ENCODE measurements at places on chromosomes 7 and 10.
A peak's percentile ranks its signal among the peaks of the same experiment; 100 is the strongest.

- no peak for DNase-seq
Observed at GRCh38 chr10:46539596-46540411, 16.7 kb downstream of the GPRIN2 start.

- no peak for DNase-seq
Observed at GRCh38 chr10:43820663-43821062, 172.0 kb upstream of the ZNF32 start.

GRCh38 chr10:71005337-71006305 is 117.3 kb upstream of the PCBD1 start:
- DNase-seq: no peak

DNA sequence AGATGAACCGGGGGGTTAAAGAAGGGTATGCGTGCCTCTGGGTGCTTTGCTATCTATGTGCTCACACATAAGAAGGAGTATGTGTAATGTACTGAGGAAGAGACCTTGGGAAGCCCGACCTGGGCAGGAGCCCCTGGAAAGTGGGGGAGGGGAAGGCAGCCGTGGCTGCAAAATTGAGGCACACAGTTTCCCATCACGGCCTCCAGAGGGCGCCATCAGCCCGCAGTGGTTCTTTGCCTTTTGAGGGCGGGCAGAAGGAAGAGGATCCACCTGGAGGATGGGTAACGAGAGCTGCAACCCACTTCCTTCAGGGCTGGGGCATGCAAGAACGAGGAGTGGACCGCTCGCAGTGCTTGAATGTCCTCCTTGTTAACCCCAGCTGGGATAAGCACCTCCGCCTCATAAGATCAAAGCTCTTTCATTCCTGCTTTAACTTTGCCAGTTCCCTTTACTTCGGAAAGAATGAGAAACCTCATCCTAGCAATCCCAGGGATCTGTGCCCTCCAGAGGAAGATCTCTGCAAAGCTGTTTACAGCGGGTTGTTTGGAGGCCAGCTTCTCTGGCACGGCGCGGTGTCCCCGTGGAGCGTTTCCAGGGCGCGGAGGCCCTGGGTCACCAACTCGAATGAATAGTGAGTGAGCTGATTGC is 77.9 kb downstream of the PCGF5 start:
- peak; percentile 34 for DNase-seq

GRCh38 chr7:137657476-137658189 is 189.1 kb downstream of the DGKI start:
- DNase-seq: no peak

GRCh38 chr10:12221323-12222298 is 25.6 kb downstream of the CDC123 start:
- no peak for DNase-seq

DNA sequence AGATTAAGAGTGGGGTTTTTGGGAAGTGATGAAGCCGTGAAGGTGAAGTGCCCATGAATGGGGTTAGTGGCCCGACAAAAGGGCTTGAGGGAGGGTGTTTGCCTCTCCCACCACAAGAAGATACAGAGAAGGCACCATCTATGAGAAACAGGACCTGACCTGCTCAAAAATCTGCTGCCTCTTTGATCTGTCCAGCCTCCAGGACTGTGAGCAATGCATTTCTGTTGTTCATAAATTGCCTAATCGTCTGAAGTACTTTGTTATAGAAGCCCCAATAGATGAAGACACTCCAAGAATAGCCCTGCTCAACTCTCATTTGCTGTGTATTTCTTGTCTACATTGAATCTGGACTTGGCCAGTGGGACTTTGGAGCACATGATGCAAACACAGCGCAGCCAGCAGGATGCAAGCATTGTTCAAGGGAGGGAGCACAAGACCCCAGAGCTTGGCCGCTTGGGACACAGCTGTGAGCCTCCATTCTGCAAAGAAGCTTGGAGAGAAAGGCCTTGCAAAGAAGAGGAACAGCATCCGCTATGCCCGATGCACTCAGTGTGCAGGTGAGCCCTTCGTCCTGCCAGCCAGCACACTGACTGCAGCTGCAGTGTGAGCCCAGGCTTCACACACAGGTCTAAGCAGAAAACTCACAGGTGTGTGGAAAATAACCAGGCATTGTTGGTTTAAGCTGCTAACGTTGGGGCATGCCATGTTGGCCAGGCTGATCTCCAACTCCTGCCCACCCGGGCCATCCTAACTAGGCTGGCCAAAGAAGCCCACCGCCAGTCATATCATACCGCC is 73.2 kb upstream of the KLF6 start:
- no peak for DNase-seq

GRCh38 chr10:92787557-92788152 is 60.7 kb upstream of the EXOC6 start:
- DNase-seq: no peak

GRCh38 chr10:117830787-117831212 is 215.9 kb downstream of the RAB11FIP2 start:
- no peak for DNase-seq

GRCh38 chr7:92135052-92135889 is 994 bp upstream of the CYP51A1 start:
- peak; percentile 17 for DNase-seq

- no peak for DNase-seq
Observed at GRCh38 chr10:131231965-131232541, 79.5 kb downstream of the TCERG1L start.

DNA sequence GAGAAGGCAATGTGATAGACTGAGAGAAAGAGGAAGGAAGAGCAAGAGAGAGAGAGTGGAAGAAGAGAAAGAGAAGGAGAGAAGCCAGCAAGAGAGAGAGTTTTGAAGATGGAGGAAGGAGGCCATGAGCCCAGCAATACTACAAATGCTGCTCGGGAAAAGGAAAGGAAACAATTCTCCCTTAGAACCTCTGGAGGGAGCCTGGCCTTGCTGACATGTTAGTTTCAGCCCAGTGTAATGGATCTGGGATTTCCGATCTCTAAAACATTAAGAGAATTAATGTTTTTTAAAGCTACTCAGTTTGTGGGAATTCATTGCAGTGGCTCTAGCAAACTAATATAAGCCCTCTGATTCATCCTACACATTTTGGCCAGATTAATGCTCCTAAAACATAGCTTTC is 206.8 kb upstream of the MTPN start:
- no peak for DNase-seq

- DNase-seq: no peak
Observed at GRCh38 chr10:72109636-72110157, 21.3 kb upstream of the SPOCK2 start.

DNA sequence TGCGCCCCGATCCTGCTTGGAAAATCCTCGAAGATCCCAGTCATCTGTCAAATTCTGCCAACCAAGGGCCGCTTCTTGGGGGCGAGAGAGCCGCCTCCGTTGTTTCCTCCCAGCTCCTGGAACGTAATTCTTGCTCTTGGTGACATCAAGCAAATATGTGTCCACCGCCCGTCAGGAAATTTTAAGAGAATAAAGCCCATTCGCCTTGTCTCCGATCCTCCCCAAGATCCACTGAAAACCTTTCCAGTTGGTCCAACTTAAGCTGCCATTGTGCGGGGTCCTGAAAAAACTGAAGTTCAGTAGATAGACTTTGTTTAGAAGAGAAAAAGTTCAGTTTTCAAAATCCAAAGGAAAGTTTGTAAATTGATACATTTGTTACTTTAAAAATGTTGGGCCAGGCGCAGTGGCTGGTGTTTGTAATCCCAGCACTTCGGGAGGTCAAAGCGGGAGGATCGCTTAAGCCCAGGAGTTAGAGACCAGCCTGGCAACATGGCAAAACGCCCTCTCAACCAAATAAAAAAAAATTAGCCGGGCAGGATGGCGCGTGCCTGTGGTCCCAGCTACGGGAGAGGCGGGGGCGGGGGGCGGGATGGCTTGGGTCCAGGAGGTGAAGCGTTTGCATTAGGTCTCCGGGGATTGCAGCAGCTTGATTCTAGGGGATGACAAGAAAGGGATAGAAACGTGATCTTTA is 1.0 kb upstream of the ZNF800 start:
- no peak for DNase-seq

DNA sequence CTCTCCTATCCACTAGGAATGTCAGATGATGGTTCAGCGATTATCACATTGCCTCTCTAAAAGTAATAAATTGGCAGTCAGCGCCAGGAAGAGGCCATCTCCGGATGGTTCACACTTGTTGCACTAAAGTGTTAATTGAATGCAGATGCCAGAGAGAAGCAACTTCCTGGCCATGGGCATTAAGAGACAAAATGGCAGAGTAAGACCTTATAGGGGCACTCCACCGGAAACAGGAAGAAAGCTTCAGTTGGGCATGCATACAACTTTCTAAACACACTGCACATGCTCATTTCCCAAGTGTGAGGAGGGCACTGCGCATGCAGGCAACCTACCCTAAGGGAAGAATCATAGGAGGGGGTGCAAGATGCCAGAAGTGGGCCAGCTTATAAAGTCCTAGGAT is 71.7 kb upstream of the AUTS2 start:
- no peak for DNase-seq

- DNase-seq: peak; percentile 29
Observed at GRCh38 chr7:108083980-108084379, 46.2 kb downstream of the LAMB4 start.

GRCh38 chr10:27663621-27664020 is 82.0 kb downstream of the MKX start:
- no peak for DNase-seq

DNA sequence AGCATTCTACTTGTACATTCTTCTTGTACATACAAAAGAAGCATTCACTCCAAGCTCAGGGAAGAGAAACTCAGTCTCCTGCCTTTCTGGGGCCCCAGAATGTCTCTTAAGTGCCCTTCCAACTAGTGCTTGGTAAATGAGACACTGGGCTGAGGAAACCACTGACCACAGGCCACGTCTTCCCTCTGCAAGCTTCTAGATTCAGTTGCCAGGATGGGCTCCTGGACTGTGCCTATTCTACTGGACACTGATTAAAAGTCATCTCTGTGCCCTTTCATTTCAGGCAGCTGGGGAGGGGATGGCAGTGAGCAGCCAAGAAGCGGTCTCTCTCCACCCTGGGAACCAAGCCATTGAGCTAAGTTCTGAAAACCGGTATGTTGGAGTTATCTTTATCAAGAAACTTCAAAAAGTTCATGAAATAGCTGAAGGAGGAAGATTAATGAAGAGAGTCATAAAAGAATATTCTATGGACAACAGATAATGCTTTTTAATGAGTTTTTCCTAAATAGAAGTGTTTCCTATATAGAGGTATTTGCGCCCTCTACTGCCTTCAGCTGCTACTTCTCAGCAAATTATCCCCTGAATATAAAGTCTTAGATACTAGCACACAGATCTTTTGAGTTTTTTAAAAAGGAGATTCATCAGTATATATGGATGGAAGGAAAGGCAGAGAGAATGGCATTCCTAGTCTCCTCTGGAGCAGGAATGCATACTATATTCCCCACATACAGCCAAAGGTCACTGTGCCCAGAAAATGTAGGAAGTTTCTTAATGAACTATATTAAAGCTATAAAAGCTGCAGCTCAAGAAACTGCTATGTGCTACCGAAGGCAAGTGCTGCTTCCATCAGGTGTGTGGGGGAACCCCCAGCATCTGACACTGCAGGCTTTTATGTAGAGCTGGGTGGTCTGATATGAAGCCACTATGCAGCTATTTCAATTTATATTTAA is 8.4 kb upstream of the IFIT1B start:
- no peak for DNase-seq

DNA sequence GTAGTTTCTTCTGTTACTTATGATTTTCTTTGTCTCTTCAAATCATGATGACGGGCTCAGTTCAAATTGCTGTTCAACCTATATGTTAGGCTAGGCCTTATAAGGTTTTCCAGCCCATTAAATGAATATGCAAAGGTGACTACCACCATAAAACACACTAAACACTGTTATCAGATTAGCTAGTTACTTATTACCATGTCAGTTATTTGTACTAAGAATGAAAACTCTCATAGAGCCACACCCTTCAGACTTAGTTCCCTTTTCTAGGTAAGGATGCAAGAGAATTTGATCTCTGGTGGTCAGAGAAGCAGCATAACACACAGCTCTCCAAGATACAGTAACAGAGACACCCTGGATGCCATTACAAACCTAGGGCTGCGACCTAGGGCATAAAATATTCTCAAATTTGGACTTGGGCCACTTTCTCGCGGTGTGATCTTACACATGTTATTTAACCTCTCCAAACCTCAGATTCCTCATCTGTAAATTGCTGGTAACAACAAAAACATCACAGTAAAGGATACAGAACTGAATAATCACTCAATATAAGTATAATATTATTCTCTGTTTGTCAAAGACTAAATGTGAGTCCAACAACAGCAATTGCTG is 35.6 kb downstream of the ANKMY2 start:
- no peak for DNase-seq

DNA sequence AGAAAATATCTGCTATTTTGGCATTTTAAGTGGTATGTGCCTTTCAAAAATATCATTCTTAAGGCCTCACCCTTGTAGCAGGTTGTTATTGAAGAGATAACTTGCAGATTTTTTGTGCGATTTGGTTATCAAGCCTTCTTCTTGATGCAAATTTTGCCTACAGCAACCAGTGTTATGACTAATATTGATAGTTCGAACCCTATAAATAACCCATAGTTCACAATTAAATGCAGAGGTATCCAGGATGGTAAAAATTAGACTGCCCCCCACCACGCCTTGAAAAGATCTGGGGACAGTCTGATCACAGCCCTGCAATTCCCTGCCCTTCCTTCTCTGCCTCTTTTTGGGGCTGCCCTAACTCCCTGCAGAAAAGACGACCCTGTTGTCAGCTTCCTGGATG is 28.4 kb upstream of the RAPGEF5 start:
- no peak for DNase-seq

- DNase-seq: no peak
Observed at GRCh38 chr10:84188815-84189214, 5.5 kb upstream of the CDHR1 start.

DNA sequence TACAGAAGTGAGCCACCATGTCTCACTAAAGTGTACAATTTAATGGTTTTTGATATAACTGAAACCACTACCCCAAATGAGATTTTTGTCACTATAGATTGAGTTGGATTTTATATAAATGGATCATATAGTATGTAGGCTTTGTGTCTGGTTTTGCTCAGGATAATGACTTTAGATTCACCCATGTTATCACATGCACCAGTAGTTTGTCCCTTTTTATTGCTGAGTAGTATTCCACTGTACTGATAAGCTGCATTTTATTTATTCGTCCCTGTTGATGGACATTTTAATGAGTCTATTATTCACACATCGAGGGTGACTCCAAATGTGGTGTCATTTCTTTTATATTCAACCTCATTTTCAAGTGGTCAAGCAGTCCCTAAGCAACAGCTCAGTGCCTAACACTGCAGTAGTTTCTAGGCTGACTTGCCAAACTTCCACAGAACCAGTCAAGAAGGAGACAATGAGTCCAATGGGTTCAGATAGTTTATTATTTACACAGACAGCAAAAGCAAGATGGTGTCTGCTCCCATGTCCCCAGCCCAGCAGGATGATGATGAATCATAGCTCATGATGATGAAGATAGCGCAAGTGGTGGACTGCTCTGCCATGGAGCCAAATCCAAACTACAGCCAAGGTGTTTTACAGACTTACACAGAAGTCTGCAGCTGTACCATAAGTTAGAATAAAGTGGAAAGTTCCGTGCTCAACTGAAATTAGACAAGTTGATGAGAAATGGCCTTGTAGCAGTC is 6.6 kb upstream of the FMC1 start:
- DNase-seq: no peak

All from frontal cortex (tissue), 4 donors.